Pons (tissue), 1 donor: ENCODE measurements at places on chromosomes 2 and 18.

DNA sequence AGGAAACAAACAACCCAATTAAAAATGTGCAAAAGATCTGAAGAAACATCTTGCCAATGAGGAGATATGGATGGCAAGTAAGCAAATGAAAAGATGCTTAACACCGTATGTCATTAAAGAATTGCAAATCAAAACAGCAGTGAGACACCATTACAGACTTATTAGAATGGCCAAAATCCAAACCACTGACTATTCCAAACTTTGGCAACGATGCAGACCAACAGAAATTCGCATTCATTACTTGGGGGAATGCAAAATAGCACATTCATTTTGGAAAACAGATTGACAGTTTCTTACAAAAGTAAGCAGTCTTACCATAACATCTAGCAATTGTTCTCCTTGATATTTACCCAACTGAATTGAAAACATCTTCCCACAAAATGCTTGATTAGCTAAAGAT, 1118.7 kb downstream of the SUCLG1 start:
- DNase-seq: no peak

GRCh38 chr2:197268786-197269584, 41.6 kb downstream of the ANKRD44 start:
- DNase-seq: no peak

GRCh38 chr2:72925328-72925943, 8.1 kb downstream of the EMX1 start:
- DNase-seq: no peak

DNA sequence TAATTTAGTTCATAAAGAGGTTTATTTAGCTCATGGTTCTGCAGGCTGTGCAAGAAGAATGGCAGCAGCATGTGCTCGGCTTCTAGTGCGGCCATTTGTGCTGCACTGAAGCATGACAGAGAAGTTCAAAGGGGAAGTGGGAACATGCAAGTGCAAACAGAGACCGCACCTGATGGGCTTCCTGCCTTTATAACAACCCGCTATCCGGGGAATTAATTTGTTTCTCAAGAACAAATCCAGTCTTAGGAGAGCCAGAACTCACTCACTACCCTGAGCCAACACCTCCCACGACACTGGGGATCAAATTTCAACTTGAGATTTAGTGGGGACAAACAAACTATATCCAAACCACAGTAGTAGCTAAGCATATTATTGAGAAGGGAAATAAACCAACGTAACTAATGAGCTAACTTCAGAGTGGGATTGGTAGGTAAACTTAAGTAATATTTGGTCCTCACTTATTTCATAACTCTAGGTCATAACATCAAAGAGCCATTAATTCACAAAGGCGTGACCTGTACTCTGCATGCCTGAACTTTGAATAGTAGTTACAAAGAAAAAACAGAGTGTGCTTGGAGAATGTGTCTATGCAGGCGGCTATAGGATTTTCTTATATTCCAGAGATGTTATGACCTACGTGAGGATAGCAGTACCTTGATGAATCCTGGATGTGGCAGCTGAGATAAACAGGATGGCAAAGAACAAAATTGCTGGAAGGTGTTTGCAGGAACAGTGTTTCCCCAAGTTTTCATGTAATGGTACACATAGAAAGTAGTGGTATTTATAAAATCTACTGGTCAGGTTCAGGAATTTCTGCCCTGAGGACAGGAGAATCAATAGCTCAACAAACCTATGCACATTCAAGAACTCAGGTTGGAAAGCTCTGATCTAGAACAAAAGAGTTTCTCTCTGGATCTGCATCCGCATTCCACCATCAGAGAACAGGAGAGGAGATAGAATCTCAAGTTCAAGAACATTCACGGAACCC, 845.9 kb upstream of the ID2 start:
- DNase-seq: peak; percentile 3

GRCh38 chr18:4181882-4182568, 273.1 kb downstream of the DLGAP1 start:
- no peak for DNase-seq

DNA sequence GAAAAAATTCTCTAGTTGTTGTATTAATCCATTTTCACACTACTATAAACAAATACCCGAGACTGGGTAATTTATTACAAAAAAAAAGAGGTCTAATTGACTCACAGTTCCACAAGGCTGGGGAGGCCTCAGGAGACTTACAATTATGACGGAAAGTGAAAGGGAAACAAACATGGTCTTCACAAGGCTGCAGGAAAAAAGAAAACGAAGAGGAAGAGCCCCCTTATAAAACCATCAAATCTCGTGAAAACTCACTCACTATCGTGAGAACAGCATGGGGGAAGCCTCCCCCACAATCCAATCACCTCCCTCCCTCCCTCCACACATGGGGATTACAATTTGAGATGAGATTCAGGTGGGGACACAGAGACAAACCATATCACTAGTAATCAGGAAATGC, 61.7 kb upstream of the SPTBN1 start:
- no peak for DNase-seq

DNA sequence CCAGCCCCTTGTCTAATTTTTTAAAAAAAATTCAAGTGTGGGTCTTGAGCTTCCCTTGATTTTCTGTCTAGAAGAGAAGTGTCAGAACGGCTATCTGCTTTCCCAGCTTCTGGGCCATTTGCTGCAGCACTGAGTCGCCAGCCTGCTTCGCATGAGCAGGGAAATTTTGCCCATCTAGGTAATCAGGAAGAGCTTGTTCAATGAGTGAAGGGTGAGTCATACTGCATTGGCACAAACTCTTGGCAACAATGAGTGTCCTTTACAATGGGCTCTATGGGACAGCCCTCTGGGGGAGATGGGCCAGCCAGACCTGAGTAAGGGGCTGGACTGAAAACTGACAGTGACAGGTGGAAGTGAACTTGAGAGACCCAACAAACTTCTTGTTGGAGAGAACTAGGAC, 2.4 kb upstream of the RNF144A start:
- DNase-seq: peak; percentile 50

- no peak for DNase-seq
Measured at GRCh38 chr18:77116201-77117080, 16.1 kb downstream of the MBP start.

- no peak for DNase-seq
Measured at GRCh38 chr18:11517704-11518103, 91.7 kb upstream of the SLC35G4 start.

GRCh38 chr2:205889114-205889513, 196.9 kb downstream of the INO80D start:
- DNase-seq: no peak

- no peak for DNase-seq
Measured at GRCh38 chr18:47997338-47997780, 66.9 kb upstream of the SMAD2 start.

GRCh38 chr2:127096280-127096679, 10.7 kb downstream of the BIN1 start:
- no peak for DNase-seq

GRCh38 chr2:36035137-36035536, 320.4 kb upstream of the CRIM1 start:
- DNase-seq: no peak

- no peak for DNase-seq
Measured at GRCh38 chr18:58858591-58859468, 5.8 kb upstream of the ZNF532 start.

GRCh38 chr2:160322320-160322719, 122.2 kb upstream of the ITGB6 start:
- DNase-seq: no peak

- peak; percentile 19 for DNase-seq
Measured at GRCh38 chr2:218962859-218963492, 3.5 kb downstream of the CDK5R2 start.

GRCh38 chr2:229300790-229301189, 29.7 kb upstream of the PID1 start:
- DNase-seq: no peak

DNA sequence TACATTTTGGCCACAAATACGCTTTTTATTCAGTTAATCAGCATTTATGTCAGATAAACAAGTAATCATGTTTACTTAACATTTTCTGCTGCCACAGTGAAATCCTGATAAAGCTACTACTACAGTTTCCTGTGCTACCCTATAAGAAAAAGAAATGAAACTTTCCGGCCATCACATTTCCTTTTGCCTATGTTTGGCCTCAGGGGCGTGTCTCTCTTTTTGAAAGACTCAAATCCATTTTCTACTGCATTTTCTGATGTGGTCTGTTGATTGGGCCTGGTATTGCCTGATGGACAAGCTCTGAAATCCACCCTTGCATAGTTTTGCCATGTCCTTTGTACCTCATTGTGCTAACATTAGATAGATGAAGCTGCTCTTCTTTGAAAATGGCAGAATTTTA, 152.6 kb downstream of the AGPS start:
- DNase-seq: no peak

- no peak for DNase-seq
Measured at GRCh38 chr2:29373870-29374269, 258.7 kb downstream of the CLIP4 start.

DNA sequence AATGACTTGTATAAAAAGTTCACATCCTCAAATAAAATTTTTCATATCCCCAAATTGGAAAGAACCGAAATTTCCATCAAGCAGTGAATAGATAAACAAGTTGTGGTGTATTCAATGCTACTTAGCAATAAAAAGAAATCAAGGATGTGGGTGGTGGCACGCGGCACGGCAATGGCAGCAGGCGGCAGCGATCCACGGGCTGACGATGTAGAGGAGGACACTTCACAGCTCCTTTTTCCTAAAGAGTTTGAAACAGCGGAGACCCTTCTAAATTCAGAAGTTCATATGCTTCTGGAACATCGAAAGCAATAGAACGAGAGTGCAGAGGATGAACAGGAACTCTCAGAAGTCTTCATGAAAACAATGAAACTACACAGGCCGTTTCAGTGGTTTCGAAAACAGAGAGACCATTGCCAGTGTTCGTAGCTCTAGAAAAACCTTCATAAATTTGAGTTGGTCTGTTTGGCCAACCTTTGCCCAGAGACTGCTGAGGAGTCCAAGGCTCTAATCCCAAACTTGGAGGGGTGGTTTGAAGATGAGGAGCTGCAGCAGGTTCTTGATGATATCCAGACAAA, 9.8 kb upstream of the IL36A start:
- DNase-seq: no peak

DNA sequence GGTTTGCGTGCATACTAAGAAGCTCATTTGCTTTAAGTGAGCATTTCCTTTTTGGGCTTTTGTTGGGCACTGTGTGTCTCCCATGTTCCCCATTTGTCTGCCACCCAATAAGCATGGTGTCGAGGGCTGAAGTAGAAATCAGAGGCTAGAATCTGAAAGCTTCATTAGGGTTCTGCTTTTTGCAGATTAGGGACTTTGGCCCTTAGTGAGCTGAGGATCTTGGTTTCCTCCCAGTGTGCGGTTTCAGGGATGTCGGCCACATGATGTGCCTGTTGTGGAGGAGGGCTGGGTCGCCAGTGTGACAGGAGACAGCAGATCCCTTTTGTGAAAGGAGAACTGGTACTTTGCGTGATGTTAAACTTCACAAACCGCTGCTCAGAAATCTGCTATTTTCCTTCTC, 41.1 kb downstream of the PLEKHB2 start:
- peak; percentile 63 for DNase-seq

GRCh38 chr2:162385536-162385935, 41.6 kb downstream of the GCA start:
- DNase-seq: peak; percentile 20

DNA sequence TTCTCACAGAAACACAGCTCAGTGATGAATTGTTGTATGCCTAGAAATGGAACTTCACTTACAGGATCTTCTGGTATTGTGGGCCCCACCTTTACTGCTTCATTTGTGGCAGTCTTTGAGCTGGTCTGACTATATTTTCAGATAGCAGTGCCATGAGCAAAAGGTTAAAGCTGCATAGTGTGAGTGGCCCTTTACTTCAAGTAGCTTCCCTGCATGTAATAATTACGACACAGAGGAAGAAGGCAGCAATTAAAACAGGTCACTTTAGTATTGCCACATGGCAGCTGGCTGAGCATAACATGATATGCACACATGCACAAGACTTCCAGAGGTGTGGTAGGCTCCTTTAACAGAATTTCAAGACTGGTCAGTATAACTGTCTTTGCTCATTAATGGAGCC, 426.3 kb upstream of the ZEB2 start:
- no peak for DNase-seq

DNA sequence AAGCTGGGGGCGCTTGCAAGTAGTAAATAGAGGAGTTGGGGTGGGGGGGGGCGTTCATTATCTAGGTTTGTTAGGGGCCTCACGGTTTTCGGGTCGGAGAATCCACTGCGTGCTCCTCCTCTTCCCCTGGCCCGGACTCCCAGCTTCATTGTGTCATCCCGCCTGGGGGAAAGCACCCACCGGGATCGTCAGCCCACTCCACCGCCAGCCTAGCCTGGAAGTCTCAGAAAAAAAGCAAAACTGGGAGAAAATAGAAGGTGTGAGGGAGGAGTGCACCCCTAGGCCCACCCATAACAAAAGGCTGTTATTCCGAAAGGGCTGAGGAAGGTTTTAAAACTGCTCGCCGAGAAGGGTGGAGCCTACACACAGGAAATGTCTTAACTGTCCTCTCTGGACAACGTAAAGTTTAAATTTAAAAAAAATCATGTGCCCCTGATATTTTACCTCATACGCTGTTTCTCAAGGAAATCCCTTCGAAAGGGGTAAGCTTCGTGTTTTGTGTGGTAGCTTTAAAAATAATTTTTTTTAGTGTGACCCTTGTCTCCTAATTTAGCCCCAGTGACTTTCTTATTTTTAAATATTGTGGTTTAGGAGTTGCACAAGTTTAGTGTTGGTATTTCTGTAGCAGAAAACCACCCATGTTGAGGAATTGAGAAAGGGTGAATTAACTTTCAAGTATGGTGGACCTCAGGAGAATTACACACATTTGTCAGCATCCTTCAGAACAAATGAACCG, 104.2 kb downstream of the SPTBN1 start:
- no peak for DNase-seq

DNA sequence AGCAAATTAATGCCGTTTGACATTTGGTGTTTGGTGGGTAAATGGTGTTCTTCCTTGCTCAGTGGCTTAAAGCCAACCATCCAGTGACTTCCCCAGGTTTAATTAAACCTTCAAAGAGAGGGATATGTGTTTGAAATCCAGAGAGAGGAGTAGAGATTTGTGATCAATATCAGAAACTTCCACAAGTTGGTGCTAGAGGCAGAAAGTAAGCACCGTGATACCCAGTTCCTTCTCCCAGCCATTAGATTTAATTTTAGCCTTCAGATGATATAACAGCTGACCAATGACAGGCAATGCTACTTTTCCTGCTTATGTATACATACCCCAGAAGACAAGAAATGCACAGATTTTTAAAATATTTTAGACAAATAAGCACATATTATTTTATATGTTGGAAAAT, 398.5 kb downstream of the CDH2 start:
- DNase-seq: no peak

GRCh38 chr18:72544092-72544886, at the start of gene CBLN2:
Gene CBLN2, minus strand, starts transcription at chr18:72544342. Its CDS starts 2,182 bp downstream, at chr18:72542160.
- peak; percentile 55 for DNase-seq

GRCh38 chr2:24010477-24011249, 778 bp downstream of the MFSD2B start:
- DNase-seq: no peak
